LHCN-M2 (cell line): ENCODE measurements at places on chromosomes 4 and X.

DNA sequence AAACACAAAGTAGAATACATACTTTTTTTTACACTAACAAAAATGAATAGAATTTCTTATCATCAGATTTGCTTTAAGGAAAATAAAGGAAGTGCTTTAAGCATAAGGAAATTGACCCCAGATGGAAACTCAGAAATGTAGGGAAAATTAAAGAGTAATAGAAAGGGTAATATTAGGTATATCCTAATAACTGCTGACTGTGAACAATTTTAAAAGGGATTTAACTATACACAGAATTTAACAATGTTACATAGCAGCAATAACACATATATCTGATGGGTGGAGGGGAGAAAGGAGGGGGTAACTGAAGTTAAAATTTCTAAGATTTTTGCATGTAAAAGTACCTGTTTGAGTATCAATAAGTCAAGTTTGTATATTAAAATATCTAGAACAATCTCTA, 8.6 kb downstream of the CDKL2 start:
- no peak for DNase-seq

DNA sequence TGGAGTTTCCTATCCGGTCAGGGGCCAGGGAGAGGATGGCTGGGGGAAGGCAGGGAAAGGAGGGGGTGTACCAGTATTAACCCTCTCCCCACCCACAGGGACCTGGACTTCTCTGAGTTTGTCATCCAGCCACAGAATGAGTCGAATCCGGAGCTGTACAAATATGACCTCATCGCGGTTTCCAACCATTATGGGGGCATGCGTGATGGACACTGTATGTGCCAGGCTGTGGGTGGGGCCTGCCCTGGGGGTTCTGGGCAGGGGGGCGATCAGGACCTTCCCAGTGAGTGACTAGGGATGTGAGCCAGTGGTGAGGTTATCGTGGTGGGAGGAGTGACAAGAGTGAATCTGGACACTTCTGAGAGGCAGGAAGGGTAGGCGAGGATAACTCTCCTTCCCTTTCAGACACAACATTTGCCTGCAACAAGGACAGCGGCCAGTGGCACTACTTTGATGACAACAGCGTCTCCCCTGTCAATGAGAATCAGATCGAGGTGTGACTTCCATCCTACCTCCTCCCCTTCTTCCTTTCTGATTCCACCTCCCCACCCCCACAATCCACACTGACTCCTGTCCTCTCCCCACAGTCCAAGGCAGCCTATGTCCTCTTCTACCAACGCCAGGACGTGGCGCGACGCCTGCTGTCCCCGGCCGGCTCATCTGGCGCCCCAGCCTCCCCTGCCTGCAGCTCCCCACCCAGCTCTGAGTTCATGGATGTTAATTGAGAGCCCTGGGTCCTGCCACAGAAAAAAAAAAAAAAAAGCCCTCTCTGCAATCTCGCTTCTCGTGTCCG, 14.6 kb downstream of the USP11 start:
- no peak for DNase-seq

GRCh38 chrX:123797543-123798447, 62.1 kb upstream of the XIAP start:
- peak; percentile 49 for DNase-seq

GRCh38 chr4:121651597-121651996, 45.2 kb downstream of the ANXA5 start:
- no peak for DNase-seq

DNA sequence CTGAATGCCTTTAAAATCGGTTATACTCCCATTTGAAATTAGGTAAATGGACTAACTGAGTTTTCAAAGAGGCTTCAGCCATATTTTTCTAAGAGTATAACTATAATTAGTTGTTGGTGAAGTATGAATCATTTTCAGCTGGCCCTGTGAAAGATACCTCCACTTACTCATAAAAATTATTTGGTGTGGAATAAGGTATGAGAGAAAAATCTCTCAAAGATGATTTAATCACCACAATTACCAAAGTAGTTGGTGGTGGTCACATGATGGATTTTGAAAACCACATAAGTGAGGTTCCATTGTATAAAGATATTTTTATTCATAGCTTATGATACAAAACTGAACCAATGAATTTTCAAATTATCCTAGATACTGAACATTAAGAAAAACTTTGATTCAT, 9.0 kb upstream of the KLHL2 start:
- DNase-seq, result peak; percentile 48

DNA sequence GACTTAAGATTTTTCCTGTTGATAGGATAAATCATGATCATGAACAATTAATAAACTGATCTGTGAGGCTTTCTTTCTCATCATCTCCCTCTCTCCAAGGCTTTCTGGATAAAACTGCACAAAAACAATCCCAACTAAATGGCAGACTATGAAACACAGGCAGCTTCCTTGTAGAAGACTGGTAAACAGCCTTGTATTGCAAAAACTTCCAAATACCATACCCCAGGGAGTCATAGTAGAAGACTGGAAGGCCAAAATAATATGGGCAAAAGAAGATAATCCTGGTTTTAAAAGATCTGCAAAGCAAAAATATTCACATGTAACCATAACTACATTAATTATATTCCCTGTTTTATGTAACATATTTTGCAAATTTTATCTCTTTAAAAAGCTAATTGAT, 113.0 kb downstream of the ANAPC10 start:
- DNase-seq, result no peak

- peak; percentile 63 for DNase-seq
Observed at GRCh38 chr4:148030193-148030873, 298.4 kb downstream of the ARHGAP10 start.

DNA sequence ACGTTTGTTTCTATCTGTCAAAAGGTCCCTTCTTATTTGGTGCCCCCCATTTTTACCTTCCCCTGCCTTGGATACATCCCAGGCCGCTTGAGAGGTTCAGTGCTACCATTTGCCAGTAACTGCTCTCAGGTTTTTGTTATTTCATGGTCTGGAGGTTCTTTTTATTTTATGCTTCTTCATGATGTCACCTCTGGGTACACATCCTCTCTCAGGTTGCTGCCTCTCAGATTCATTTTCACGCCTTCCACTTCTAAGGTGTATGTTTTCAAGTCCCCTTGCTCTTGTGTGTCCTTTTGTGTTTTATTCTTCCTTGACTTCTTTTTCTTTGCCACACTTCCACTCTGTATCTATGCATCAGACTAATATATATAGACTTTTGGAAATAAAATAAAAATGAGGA, 640.1 kb upstream of the AADAT start:
- DNase-seq, result no peak

DNA sequence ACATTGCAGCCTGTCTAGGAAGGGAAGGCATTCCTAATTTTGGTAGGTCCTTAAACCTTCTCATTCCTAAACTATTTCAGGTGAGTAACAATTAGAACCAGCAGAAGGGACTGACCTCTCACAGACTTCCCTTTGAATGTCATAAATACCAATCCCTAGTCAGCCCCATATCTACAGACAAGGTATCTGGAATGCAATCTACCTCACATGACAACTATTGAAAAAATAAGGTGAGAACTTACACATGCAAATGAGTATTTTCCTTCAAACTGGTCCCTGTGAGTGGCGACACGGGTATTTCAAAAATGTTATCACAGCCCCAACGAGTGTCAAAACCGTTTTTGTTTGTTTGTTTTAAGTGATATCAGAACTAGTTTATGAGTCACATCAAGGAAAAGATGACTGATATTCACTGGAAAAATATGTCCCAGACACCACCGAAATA, 102.4 kb upstream of the VCX2 start:
- DNase-seq, result no peak

- no peak for DNase-seq
Observed at GRCh38 chr4:174444390-174444789, 77.9 kb downstream of the HPGD start.

DNA sequence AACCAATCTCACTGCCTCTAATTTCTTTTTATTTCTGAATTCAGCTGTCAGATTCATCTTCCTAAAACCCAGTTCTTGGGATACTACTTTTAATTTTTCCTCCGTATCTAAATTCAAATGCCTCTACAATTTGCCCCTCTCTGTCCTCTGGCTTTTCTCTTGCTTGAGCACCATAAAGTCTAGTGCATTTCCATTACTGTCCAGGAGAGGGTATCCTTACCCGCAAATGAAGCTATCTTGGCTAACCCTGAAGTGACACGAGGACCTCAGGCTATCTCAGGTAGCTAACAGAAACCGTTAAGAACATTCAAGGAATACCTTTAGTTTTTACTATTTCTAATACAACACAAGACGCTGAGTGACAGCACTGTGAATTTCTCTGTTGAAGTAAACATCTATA, 49.4 kb upstream of the PRR32 start:
- no peak for DNase-seq

GRCh38 chr4:74758551-74759145, 35.7 kb downstream of the BTC start:
- no peak for DNase-seq

- peak; percentile 45 for DNase-seq
Observed at GRCh38 chrX:78375894-78376293, 48.5 kb upstream of the CYSLTR1 start.

DNA sequence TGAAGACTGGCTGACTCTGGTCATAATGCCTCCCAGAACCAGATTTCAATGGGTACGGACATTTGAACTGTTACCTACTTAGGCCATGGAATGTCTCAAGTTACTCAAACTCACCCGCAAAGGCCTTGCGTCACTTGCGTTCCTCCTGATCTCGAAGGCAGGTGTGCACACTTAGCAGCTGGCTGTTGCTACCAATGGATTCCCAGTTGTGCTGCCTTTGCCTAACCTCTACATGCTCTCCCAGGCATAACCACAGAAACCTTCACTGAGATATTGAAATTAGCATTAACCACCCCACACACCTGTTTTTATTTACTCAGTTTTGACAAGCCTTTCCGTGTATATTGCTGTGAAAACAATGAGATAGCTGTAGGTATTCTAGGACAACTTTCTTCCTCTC, 2.8 kb downstream of the ERVMER34-1 start:
- no peak for DNase-seq

DNA sequence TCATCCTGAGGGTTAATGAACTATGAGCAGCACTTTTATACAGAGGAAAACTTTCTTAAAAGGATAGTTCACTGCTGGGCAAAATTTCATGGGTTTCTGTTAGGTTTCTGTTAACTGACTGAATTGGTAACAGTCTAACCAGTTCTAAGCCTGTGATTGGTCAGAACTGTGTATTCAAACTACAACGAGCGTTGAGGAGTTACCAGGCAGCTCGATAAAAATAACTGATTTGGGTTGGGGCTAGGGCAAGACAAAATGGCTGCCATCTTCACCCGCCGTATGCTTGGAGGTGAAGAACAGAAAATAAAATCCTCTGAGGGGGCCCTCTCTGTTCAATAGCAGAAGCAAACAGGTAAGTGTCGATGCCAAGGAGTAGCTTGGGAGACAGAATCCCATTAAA, 22.0 kb downstream of the FAM133A start:
- no peak for DNase-seq

DNA sequence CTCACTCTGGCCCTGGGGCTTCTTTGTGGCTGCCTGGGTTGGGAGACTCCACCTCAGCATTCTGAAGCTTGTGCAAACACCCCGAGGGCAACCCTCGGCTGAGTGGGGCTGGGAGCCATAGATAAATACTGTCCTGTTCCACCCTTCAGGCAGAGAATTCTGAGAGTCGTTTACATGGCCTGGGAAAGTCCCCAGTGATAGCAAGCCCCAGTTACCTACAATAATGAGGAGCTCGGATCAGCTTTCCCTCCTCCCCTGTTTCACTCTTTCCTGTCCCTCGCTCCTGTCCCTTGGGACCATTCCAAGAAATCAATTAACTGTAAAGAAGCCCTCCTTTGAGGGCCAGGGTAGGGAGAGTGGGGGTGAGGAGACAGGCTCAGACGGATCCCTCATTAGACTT, 31.6 kb upstream of the DDX3X start:
- no peak for DNase-seq

GRCh38 chr4:74598611-74599325, 153.8 kb downstream of the AREG start:
- DNase-seq, result no peak

- DNase-seq, result no peak
Observed at GRCh38 chr4:12041828-12042227, 613.1 kb upstream of the HS3ST1 start.

DNA sequence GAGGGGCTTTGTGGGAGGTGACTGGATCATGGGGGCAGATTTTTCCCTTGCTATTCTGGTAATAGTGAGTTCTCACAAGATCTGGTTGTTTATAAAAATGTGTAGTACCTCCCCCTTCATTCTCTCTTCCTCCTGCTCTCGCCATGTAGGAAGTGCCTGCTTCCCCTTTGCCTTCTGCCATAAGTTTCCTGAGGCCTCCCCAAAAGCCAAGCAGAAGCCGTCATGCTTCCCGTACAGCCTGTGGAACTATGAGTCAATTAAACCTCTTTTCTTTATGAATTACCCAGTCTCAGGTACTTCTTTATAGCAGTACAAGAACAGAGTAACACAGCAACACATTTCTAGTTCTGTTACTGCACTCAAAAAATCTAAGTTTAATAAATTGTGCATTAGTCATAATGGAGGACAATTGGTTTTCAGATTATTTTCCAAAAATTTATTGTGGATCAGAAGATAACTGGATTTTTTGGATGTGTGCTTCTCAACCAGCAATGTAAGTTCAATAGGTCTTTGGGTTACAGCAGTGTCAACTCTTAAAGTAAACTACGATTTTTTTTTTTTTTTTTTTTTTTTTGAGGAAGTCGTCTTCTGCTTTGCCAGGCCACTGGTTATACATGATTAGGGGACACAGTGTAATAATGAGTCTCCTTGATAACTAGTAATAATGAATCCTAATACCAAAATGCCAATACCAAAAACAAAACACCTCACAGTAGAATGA, 69.9 kb downstream of the CHIC2 start:
- DNase-seq, result no peak

DNA sequence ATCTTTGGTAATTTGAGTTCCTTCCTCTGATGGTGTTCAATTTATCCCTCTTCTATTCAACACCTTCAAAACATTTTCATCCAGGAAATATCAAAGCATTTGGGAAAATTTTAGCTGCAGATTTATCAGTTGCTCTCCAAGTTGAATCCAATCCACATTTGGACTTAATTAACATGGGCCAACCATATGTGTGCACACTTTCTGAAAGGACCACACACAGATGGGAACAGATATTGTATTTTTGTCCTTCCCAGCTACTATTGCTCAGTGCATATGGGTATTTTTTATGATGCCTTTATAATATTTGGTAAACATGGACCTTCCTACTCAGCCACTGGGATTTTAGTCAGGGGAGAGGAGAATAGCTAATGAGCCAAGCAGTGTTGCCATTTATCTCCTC, 65.2 kb downstream of the GLRA2 start:
- DNase-seq, result no peak

- DNase-seq, result no peak
Observed at GRCh38 chrX:69142788-69143469, 22.3 kb downstream of the PJA1 start.
